ENCODE measurements at places on chromosomes 1 and 21.

DNA sequence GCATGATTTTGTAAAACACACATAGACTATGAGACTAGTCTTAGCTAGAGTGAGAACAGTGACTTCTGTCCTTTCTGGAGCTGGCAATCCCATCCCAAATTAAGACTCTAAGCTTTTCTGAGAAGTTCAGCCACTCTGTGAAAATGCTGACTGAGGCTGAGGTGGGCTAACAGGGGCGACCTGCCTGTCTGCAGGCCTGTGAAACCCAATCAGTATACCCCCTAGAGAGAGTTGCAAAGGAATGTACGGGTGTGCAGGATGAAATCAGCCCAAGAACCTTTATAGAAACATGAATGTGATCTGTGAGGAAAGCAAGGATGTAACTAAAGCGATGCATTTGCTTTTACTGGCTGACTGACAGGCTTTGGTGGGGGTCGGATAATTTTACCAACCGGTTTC, 16.0 kb upstream of the TBX15 start:
- DNase-seq = no peak

DNA sequence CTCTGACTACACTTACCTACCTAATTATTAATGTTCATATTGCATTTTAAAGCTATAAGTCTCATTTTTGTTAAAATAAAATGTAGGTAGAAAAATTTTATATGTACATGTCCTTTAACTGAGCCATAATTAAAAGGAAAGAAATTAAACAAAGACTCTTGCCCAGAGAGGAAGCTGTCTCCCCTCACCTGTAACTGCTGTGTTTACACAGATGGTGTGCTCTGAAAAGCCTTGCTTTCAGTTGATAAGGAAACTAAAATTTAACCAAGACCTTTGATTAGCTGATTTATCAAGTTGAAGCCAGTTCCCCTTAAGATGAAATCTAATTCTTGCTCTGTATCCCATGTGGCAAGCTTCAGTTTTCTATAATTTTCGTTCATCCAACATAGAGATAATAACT, 213.5 kb downstream of the LYPLAL1 start:
- DNase-seq = no peak

DNA sequence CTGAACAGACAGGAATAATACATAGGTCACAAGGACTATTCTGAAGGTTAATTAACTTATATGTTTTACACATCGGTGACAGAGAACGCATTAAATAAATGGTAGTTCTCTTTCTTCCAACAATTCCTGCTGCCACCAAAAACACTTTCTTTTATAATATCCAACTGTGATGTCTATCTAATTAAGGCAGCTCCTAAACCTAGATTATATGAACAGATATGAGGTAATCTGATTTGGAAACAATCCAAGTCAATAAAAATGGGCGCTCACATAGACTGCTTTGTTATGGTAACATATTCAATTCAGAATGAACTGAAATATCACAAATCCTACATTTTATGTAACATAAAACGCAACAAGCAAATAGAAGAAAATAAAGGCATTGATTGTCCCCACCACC, 16.0 kb downstream of the CYYR1 start:
- DNase-seq = no peak

DNA sequence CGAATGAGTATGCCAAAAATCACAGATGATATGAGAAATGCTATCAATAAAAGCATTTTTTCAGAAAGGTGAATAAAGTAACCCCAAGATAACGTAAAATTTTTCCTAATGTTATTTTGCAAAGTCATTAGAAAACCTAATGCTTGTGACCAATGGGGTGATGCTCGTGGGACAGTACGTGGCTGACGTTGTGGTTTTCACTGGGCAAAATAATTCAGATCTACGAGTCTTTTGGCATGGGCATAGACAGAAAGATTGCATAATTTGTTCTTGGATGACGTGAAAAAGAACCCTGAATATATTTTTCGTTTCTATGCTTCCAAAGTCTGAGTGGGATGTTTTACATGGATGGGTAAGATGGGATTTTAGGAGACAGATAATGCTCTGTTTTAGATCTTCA, 71.0 kb downstream of the PBX1 start:
- no peak for DNase-seq

DNA sequence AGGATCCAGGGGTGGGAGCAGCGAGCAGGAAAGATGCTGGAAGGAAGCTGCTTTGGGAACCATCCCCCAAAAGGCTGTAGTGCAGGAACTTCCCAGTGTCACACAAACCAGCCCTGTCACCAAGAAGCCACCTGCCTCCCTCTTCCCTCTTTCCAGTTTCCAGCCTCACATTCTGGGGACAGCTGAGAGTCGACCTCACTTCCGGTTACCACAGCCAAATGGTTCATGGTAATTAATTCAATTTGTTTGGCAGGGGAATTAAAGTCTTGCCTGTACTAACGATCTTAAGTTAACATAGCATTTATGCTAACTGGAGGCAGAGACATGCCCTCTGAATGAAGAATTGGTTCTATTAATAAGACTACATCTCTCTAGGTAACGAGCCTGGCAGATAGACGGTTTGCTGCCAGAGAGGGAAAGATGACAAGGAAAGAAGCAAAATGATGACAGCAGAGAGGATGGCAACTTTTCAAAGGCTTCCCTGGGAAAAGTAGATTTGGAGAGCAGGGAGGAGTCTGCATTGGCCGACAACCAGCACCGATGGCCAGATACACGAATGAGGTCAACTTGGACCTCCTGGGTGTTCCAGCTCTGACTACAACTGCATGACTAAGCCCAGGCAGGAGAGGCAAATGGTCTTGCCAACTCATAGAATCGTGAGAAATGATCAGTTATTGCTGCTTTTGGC, 64.1 kb downstream of the TMCO4 start:
- DNase-seq = no peak

- peak; percentile 46 for DNase-seq
Measured at GRCh38 chr1:111989531-111990025, at the start of gene KCND3. TSS of gene KCND3 (minus strand) at chr1:111989668.

DNA sequence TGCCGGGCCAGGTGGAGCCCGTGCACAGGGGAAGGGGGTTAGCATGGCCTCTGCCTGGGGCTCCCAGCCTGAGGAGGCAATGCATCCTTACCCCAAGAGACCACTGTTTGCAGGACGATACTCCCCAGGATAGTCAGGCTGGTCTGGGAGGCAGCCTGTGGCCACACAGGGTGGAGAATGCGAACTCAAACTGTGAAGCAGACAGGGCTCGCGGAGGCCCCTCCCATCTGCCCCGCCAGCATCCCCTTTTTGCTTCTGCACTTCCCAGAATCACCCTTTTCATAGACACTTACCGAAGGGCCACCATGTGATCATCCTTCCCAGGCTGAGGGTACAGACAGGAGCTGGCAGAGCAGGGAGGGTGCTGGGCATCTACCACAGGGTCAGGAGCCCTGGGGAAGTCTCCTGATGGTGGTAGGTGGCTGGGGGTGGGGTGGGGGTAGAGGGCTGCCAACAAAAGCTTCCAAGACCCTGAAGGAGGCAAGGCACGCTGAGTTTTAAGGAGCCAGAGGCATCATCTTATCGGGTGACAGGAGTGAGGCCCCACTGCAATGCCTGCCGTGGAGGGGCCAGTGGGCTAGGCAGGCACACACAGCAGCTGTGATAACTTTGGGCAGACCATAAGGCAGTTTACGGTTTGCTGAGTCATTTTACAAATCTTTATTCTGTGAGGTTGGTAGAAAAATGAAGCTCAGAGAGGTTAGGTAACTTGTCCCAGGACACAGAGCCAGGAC, 31.3 kb upstream of the BTG2 start:
- DNase-seq = no peak

DNA sequence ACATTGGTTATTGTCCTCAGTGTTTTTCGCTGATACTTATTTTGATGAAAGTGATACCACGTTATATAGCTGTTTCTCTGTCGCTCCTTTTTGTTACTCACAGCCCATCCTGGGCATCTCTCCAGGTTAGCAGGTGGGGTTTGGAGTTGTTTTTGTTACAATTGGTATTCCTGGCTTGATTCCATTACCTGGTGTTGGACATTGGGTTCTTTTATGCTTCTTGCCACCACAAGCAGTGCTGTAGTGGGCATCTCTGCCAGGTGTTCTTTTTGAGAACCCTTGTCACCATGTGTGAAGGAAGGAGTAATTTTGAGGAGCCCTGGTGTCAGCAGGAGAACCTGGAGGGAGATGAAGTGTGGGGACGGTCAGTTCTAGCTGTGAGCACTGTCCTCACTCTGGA, 47.5 kb upstream of the PWP2 start:
- DNase-seq = no peak

- no peak for DNase-seq
Measured at GRCh38 chr21:42471716-42472330, 24.2 kb downstream of the RSPH1 start.

DNA sequence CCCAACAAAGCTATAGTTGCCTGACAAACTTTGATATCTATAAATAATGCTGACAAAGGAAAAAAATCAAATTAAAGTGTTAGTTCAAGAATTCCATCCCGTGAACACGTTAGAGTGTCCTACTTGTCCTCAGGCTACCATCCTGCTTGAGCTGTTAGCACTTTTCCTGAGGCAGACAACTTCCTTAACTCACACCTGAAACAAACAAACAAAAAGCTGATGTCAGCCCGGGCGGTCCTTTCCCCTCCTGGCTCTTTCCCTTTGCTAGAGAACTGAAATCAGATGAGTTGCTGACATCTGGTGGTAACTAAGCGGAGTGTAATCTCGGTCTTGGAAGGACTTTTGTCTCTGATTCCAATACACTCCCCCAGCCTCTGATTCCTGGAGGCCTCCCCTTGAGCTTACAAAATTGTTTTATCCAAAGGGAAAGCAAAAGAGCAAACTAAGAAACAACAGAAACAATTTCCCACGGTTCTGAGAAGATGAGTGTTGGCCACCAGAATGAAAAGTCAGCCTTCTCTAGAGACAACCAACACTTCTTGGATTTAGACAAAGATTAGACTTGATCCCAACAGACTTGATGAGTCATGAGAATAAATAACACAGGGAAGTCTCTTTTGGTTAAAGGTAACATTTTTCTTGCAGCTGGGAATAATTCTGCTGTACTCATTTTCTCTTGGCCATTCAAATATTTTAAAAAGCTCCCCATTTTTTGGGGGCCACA, 135.4 kb downstream of the PROX1 start:
- DNase-seq = no peak

DNA sequence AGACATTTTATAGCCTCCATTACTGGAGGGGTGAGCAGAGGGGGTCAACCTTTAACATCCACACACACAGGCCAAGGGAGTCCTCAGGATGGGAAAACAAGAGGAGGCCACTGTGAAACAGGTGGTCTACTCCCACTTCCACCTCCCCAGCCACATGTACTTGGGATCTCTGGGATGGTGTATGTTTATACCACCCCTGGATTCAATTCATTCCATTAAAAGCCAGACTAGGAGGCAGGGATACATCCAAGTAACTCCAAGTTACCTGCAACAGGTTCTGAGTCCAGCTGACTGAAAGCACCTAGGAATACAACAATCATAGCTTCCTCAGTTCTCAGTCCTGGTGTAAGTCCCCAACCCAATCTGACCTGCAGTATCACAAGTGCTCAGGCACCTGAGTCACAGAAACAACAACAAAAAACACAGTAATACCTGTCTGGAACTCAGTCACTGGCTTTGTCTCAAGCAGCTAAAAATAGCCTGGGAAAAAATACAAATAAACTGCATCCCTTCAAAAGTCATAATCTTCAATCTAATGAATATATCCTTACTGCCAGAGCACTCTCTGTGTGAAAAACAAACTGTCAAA, 9.8 kb downstream of the ERI3 start:
- DNase-seq = no peak

GRCh38 chr21:15000081-15000480, 64.7 kb downstream of the NRIP1 start:
- no peak for DNase-seq

GRCh38 chr21:45104560-45104959, 30.2 kb downstream of the ADARB1 start:
- DNase-seq = no peak

GRCh38 chr1:53626616-53627015, 112.3 kb downstream of the GLIS1 start:
- DNase-seq = no peak

DNA sequence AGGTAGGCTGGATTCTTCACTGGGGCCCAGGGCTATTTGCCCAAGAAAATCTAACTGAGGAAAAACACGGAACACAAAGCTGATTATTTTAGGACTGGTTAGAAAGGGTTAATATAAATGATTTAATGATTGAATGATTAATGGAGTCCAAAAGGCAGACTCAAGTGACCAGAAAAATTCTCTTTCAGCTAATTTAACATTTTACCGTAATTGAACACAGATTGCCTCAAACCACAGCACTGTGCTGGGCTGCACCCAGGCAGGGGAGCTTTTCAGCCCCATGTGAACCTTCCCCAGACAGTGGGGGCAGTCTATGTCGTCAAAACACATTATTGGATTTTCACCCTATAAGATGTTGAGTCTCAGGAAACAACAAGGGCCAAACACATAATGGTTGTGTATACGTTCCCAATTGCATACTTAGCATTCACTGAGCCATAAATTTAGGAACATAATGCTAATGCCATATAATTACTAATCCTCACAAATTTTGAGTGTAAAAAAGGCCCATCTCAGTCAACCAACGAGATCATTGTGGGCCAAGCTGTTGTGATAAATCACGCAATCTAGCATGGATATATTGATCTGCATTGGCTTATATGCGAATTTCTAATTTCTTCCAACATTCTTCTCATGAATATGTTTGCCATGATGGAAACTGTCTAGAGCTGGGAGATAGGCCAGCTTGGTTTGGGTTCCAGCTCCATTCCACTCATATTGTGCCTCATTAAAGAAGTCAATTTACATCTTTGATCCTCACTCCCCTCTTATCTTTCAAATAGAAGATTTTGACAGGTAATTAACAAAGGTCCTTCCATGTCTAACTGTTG, 27.7 kb downstream of the DSCAM start:
- DNase-seq = no peak

- DNase-seq = no peak
Measured at GRCh38 chr1:17887661-17888371, 132.7 kb downstream of the ACTL8 start.

DNA sequence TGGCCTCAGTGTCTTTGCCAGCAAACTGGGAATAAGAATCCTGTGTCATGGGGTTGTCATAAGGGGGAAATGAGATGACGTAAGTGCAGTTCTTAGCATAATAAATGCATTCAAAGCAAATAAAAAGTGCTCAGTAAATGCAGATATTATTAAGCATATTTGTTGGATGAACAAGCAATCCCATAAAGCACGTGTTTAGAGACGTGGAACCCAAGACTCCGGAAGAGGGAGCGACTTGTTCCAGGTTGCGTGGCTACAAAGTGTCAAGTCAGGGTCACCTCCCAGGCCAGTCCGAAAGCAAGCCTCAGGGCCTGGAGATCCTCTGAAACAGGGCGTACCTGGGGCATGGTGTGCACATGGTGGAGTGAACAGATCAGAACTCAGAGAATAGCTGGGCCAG, 58.0 kb upstream of the LAPTM5 start:
- DNase-seq = no peak

DNA sequence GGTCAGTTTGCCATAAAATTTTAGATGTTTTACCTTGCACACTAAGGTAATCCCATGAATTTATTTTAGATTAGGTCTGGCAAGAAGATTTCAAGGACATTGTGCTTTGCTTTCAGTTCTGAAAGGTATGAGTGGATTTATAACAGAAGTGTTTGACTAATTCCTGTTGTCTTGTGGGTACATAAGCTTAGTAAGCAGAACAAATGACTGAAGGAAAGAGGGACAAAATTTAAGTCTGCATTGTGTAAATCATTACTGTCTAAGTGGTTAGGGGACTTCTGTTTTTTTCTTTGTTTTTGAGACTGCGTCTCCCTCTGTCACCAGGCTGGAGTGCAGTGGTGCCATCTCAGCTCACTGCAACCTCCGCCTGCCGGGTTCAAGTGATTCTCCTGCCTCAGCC, 60.1 kb downstream of the PKN2 start:
- DNase-seq = no peak

GRCh38 chr1:244365809-244366208, 85.9 kb downstream of the ADSS2 start:
- no peak for DNase-seq

- DNase-seq = no peak
Measured at GRCh38 chr1:231107600-231108326, 54.1 kb upstream of the TRIM67 start.
